ENCODE measurements at places on chromosomes 3 and 15.

- DNase-seq: no peak
These were observed 117.0 kb downstream of the SMAD6 start for GRCh38 chr15:66819084-66819483.

- no peak for DNase-seq
These were observed 2.0 kb downstream of the XRN1 start for GRCh38 chr3:142445816-142446254.

DNA sequence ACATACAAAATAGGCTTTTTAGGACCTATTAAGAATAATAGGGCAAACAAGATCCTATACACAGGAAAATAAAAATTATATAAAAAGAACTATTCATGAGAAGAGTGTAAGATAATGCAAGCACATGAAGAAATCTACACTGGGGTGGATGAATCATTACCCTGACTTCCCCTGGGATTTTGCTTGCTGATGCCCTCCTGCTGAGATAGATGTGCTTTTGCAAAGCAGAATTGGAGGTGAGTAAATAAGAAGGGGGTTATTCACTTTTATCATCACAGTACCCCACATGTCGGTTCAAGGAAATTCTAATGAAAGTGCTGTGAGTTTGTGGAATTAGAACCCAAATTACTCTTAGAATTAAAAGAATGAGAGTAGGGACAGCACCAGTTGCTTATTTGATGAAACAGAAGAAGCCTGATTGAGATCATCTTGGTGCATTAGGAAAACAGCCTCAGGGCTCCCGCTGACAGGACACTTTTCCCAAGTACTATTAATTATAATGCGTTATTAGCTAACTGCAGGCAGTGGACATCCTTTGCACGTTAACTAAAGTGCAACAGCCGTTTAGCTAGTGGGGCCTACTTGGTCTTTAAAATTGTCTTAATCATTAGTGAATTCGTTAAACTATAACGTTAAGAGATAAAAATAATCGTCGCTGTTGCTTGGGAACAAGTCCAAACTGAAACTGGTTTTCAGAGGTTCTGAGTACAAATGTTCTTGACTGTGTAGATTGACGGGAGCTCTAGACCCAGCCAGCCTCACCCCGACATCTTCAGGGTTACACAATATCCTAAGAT, 48.4 kb downstream of the SLC2A2 start:
- DNase-seq: peak; percentile 15

DNA sequence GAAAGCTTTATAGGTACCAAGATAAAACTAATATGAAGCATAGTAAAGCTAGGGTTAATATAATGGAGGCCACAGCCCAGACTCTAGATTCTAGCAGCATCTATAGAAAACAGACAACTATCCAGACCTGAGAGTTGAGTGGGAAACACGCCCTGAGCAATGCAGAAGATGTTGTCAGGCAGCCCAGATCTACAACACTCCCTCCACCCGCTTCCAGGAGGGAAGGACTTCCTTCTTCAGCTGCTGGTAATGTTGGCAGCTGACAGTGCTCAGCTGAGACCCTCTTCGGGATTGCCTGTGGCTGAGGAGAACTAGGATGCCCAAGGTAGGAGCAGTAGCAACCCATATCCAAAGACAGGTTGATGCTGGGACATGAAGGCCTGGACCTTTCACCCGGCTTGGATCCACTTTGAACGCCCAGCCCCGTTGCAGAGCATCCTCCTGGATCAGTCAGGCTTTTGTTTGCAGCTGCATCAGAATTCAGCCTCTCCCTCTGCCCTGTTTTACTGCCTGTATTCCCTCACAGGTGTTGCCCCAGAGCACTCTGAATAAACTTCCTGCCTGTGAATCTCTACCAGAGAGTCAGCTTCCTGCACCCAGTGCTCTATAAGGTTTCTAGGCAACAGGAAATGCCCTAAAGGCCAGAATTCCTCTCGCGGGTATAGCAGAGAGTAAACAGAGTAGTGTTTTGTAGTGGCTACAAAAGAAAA, 174.7 kb upstream of the IL12A start:
- DNase-seq: no peak

DNA sequence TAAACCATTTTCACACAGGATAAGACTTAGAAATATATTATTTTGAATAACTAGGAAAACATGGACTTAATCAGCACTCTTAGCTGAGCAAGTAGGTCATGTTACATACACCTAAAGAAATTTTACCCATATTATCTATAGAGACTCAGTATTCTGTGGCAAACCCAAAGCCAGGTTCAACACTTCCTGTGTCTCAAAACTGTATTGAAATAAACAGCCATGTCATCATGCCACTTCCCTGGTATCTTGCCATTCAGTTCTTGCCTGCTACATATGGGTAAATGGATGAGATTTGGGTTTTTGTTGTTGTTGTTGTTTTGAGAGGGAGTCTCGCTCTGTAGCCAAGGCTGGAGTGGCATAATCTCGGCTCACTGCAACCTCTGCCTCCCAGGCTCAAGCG, 141.5 kb upstream of the PLXND1 start:
- DNase-seq: no peak

DNA sequence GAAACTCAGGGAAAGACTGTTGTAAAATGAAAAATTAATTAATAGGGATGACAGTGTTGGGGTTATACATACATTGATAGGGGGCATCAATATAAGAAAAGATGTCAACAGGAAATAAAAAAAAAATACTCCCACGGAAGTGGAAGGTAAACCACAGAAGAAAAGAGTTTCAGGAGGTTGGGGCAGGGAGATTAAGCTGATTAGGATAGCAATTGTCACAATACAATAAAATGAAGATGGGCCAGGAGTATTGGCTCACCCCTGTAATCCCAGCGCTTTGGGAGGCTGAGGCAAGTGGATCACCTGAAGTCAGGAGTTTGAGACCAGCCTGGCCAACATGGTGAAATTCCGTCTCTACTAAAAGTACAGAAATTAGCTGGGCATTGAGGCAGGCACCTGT, 536.1 kb downstream of the AGBL1 start:
- DNase-seq: no peak

- DNase-seq: no peak
These were observed 216.8 kb upstream of the CD96 start for GRCh38 chr3:111325160-111325718.

DNA sequence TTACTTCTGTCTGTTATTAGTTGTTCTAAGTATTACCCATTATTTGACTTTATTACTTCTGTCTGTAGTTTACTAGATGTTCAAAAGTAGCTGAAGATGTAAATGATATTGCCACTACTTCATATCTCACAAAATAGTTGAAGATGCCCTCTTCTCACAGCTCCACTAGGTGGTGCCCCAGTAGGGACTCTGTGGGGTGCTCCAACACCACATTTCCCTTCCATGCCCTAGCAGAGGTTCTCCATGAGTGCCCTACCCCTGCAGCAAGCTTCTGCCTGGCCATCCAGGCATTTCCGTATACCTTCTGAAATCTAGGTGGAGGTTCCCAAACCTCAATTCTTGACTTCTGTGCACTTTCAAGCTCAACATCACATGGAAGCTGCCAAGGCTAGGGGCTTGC, 80.8 kb downstream of the KCNH8 start:
- no peak for DNase-seq

DNA sequence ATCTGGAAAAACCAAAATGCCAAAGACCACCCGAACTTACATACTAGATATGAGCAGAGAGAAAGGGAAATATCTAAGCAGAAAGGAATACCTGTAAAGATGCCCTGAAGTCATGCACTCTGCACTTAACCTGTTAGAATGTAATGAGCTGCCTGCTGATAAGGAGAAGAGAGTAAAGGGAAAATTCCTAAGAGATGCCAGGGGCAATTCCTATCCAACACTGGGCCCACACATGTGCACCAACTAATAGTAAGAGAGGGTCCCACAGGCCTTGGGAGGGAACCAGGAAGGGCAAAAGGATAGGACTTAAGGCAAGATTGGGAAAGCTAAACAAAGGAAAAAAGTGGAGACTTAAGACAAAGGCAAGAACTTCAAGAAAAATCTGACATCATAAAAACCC, 189.5 kb downstream of the NSUN3 start:
- DNase-seq: no peak

GRCh38 chr3:31009881-31010280, 115.4 kb upstream of the GADL1 start:
- DNase-seq: no peak

DNA sequence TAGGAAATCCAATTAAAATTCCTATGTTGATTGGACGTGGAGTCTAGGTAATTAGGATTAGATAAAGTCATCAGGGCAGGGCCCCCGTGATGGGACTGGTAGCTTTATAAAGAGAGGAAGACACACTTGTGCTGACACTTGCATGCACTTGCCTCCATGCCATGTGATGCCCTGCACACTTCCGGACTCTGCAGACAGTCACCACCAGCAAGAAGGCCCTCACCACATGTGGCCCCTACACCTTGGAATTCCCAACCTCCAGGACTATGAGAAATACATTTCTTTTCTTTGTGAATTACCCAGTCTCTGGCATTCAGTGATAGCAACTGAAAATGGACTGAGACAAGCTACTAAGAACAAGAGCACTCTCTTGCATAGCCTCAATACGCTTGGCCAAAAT, 90.6 kb downstream of the CRYGS start:
- no peak for DNase-seq

DNA sequence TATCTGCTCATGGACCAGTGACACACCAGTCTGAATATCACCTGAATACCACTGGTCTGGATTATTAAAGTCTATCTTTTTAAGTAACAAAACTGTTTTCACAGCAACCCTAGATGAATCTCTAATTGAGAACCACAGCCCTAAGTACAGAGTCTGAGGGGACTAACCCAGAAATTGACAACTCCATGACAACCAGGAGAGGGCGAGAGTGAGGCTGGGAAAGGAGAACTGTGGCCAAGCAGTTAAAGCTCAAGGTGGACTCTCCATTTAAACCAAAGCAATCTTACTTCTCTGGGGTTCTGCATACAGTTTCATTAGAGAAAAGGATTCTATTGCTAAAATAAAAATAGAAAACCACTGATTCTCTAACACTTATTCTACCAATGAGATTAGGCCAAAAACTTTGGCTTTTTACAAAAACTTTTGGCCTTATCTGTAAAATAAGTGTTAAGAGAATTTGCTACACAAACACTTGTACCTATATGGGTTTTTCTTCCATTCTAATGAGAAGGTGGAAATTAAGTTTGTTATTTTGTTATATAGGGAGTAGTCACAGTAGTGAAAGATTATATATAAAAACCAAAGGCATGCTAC, 11.4 kb downstream of the NEK10 start:
- DNase-seq: peak; percentile 14

DNA sequence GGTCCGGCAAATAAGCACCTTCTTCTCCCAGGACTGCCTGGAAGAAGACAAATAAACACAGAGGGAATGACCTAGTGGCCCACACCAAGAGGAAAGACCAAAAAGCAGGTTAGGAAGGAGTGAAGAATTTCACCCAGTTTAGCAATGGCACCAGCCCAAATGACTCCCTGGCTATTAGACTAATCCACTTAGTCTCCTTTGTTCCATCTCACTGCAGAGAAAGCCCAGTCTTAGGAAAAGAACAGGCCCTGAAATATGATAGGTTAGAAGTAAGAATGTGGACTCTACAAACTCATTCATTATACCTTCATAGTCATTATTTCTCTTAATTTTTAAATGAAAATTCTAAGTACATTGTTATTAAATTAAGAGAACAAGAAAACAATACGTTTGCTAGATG, 23.2 kb downstream of the SERPINI2 start:
- DNase-seq: peak; percentile 47

DNA sequence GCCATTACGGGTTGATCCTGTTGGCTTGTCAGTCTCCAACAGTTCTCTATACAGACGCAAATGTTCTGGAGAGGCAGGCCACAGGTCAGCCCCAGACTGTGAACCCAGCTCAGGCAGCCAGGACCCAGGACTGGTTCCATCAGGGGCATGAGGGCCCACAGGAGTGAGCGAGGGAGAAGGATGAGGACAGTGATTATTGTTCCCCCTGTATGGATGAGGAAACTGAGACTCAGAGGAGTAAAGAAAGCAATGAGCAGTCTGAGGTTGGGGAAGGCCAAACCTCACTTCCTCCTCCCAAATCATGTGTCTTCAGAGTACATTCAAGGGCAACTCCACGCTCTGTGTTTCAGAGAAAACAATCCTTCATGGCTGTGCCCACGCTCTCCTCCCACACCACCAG, 121.9 kb downstream of the RPLP1 start:
- no peak for DNase-seq

- no peak for DNase-seq
These were observed 56.8 kb upstream of the TPM1 start for GRCh38 chr15:62985768-62986167.

DNA sequence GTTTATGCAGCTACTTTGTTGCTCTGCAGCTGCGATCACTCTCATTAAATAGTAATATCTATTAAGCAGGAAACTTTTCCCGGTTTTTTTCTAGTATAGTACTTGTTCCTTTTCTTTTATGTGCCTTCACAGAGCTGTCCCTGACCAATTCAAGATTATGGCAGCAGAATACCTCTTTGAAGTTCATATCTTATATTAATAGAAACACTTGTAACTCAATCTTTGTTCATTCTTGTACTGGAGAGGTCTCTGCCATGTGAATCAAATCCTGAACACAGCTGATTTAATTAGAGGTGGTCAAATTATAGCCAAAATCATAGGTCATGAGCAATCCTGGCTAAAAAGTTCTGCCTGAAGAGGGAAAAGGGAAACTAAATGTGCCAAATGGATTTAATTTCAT, 399.0 kb upstream of the ARHGEF26 start:
- DNase-seq: peak; percentile 27

DNA sequence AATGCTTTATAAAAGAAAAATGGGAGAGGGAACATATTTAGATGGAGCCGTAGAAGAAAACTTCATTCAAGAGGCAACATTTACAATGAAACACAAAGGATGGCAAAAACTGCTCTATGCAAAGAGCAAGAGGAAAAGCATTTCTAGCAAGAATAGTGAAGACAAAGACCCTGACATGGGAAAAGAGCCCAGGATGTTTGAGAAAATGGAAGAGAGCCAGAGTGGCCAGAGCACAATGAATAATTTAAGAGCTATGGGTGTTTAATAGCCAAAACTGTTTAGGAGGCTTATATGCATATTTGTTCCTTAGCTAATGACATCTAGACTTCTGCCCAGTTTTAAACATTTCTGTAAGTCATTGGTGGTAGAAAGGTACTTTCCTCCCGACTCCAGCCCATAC, 25.4 kb upstream of the SEMA6D start:
- DNase-seq: no peak

- no peak for DNase-seq
These were observed 50.7 kb upstream of the TPRG1 start for GRCh38 chr3:189121092-189121491.

DNA sequence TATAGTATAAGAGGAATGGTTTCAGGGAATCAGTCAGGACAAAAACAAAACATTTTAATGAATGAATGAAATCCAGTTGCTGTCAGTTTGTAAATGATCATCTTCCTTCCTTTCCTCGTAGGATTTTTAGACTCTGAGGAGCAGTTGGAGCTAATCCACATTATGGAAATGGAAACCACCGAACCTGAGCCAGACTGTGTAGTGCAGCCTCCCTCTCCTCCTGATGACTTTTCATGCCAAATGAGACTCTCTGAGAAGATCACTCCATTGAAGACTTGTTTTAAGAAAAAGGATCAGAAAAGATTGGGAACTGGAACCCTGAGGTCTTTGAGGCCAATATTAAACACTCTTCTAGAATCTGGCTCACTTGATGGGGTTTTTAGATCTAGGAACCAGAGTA, 3.1 kb downstream of the TIPARP start:
- DNase-seq: no peak

All from NCI-H1105 treated with DMSO at 0.1 percent for 48 hours (cell line).